ENCODE measurements at places on chromosomes 12 and 14. TPM values are rescaled to one million over a fixed set of nuclear protein-coding genes. Genes with fewer than 3 reads are reported as not detected.

DNA sequence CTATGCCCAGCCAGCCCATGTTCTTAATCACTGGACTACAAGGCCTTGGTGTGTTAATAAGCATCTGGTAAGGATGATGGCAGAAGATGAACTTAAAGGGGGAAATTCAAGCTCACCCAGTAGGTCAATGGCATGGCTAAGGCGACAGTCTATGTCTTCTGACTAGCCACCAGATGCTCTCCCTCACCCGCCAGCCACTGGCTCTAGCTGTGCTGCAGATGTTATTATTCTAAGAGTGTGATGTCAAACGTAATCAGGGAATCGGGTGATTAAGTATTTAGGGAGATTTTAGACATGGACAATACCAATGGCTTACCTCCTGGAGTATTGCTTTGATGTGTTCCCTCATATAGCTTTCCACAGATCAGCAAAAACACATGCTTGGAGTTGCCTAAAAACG lies 39.2 kb upstream of the MAX start:
- DNase-seq, result no peak

DNA sequence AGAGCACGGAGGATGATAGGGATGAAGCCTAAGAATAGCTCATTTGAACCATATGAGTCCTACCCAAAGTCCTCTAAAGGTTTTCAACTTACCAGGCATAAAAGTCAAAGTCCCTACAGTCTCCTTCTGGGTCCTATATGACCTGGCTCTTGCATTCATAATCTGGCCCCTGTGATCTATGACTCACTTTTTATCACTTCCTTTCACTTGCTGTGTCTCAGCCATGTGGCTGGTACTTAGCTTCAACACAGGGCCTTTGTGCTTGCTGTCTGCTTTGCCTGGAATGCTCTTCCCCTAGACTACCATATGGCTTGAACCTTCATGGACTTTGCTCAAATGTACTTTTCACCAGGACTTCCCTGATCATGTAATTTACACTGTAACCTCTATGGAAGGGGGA lies 137.6 kb upstream of the TMTC1 start:
- DNase-seq, result no peak

DNA sequence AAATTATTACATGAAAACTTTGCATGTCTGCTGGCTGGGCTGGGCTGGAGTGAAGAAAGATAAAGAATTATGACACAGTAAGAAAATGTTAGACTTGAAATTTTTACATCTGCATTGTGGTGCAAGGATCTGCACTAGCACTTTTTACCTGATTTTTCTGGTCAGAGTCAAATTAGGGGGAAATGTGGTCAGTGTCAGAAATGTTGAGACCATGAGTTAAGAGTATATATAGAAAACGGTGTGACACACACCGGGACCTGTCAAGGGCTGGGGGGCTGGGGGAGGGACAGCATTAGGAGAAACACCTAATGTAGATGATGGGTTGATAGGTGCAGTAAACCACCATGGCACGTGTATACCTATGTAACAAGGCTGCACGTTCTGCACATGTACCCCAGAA lies 90.3 kb downstream of the IGF1 start:
- no peak for DNase-seq

DNA sequence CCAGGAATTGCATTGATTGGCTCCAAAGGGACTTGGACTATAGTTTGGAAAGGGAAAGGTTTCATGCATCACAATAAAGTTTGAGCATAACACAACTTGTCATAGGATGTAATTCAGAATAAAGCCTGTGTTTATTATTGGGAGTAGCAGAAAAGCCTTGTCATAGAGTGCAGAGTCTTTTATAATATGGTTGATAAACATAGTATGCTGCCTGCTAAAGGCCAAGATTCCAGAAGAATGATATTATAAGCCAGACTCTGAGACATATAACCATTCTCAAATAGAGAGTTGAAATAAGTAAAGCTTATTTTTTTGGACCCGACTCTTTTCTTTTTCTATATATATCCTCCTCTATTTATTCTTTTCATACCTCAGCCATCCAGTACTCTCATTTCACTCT lies 207.3 kb downstream of the LRIG3 start:
- no peak for DNase-seq

DNA sequence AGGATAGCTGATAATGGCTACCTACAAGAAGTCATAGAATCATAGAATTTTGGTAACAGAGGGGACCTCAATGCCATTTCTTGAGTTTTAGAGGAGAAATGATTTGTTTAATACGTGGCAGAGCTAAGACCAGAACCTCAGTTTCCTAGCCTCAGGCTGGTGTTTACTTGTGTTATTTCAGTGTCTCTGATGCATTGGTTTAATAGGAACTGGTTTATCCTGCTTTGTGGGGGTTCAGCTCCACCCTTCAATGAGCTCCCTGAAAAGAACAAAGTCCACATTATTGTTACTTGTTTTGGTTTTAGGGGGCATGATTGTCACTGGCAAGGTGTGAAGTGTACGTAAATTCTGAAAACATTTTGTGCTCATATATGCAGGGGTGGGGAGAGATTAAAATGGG lies 55.4 kb downstream of the AKAP6 start:
- DNase-seq, result no peak

Gene MMP19
- total RNA-seq, result 3.1 TPM

Gene DNAI7
- total RNA-seq, result not detected

Gene ABCD2
- 4.8 TPM for total RNA-seq

Gene LRFN5
- 8.0 TPM for total RNA-seq

Gene CISTR
- total RNA-seq, result not detected

Gene CFAP73
- total RNA-seq, result not detected

All from tibial nerve (tissue), 4 donors.